ENCODE measurements at places on chromosomes 13 and 19.

DNA sequence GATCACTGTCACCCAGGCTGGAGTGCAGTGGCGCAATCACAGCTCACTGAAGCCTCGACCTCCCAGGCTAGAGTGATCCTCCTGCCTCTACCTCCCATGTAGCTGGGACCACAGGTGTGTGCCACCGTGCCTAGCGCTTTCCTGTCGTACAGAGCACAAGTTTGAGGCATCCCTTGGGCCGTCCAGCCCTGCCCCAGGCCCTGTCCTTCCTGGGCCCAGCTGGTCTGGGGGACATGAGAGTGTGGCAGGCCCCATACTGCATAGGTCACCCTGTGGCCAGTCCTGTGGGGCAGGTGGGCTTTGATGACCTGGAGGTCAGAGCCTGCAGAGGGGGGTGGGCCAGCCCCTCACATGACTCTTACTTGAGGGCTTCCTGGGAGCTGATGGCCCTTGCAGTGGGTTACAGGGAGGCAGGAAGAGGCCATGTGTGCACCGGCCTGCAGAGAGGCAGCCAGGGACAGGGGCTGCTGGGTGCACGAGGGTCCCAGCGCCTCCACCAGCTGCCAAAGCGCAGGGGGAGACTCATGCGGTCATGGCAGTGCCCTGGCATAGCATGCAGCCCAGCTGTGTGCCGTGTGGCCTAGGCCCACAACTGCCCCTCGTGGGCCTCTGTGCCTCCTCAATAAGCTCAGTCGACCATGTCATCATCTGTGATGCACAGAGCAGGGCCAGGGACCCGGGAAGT lies 61.4 kb downstream of the KDM4B start:
- DNase-seq, result no peak

- no peak for DNase-seq
These were observed 5.3 kb downstream of the ZNF470 start for GRCh38 chr19:56572589-56572988.

- no peak for DNase-seq
These were observed 42.5 kb downstream of the ABCC4 start for GRCh38 chr13:95258619-95259194.

DNA sequence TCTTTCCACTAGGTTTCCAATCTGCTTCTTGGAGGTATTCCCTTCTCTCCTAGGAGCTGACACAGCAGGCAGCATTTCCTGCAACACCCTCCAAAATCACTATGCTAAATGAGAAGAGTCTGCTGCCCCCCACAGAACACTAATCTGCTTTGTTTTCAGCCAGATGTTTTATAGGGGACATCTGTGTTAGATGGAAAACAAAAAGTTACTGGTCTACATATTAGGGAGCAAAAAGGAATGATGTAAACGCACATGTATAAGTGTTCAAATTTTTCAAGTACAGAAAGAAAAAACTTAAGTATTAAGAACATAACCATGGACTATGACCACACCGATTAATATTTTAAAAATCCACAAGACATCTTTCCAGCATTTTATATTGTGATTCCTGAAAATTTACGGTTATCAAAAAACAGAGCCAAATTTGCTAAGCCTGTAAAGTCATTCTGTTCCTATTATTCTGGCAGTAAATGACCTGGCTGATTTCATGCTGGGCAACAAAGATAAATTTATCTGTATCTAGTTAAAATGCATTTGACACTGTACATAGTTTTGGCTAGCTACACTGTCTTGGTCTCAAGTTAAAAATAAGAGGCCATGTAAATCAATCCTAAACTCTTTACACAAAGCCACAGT lies 63.3 kb downstream of the DCLK1 start:
- DNase-seq, result no peak

GRCh38 chr13:90055121-90055520 lies 1292.4 kb upstream of the MIR17HG start:
- no peak for DNase-seq

DNA sequence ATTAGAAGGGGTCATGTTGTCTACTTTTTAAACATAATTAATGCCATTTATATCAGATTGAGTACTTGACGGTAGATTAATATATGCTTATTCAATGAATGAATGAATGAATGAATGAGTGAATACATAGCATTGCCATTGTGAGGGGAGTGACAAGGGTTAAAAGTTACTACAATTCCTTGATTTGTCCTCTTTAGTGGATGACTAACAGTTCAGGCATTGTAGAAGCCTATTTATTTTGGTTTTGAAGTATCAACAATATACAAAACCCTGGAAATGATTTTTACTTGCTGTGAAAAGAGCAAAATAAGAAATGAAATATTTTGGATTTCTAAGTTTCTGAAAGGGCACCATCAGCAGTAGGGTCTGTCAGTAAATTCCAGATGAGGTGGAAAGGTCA lies 122.7 kb downstream of the CYSLTR2 start:
- no peak for DNase-seq

DNA sequence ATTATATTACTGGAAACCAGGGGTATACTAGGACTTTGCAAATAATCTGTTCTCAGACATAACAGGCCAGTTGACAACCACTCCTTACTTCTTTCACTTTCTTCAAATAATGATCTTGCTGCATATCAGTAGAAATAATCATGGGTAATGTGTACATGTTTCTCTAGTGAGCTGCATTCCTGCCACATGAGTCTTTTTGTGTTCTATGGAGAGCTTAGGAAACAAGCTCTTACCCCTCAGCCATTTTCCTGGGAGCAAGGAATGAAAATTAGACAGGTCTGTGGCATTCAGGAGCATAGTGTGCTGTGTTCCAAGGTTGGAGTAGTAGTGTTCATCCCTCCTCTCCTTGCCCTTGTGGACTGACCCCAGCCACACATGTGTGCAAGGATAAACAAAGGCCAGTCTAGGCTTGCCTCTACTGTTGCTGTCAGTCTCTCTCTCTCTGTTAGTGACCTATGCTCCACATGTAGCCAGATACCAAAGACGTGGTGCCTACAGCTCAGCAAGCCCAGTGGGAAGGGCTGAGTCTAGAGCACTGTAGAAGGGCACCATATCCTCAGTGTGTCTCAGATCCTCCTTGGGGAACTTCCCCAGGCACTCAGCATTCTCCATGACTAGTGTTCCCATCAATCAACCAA lies 11.5 kb upstream of the OXGR1 start:
- no peak for DNase-seq

DNA sequence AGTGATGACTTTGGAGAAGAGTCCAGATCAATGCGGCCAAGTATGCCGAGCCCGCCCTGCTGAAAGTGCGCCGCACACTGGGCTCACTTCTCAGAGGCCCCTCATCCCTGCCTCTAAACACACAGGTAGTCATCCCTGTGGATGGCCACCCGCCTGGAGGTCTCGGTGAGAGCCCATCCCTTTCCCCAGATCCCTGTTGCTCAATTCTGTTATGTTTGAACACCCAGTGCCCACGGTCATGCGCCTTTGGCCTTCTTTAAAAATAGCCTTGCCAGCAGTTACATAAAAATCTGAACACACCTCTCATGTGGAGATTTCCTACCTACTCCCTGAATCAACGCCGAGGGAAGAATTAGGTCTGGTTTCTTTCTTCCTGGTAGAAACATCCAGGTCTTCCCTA lies 11.9 kb downstream of the ELAVL1 start:
- DNase-seq, result no peak

DNA sequence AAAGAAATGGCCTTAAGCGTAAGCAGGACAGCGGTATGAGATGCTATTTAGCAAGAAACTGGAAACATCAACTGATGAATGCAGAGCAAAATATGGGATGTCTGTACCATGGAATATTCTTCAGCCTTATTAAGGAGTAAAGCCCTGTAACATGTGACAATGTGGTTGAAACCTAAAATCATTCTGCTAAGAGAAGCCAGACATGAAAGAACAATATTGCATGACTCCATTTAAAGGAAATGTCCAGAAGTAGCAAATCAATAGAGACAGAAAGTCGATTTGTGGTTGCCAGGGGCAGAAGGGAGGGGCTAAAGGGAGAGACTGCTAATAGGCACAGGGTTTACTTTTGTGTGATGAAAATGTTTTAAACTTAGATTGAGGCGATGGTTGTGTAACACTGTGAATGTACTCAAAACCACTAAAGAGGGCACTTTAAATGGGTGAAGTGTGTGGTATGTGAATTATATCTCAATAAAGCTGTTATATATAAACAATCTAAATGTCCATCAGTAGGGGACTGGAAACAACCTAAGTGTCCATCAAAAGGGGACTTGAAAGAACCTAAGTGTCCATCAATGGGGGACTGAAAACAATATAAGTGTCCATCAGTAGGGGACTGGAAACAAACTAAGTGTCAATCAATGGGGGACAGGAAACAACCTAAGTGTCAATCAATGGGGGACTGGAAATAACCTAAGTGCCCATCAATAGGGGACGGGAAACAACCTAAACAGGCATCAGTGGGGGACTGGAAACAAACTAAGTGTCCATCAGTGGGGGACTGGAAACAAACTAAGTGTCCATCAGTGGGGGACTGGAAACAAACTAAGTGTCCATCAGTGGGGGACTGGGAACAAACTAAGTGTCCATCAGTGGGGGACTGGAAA lies 45.4 kb downstream of the CCL25 start:
- DNase-seq, result no peak

GRCh38 chr19:35528218-35529038 lies at the start of gene SBSN:
SBSN (minus strand) TSS chr19:35528311; CDS start chr19:35528281, 30 bp downstream.
- no peak for DNase-seq

DNA sequence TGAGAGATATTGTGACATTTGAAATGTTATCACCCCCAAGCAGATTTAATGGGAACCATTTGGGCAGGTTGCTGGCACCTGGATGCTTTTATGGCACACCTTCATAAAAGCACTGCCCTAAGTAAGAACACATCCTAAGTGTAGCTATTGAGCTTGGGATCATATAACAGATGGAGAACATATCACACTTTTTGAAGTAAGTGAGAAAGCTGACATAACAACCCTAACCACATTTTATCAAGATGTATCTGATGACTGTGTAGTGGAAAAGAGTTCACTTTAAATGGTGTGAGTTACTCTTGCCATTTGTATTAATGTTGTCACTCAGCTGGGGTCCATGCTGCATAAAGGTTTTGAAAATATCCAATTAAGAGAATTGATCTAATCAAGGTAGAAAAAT lies 287.9 kb downstream of the DCLK1 start:
- no peak for DNase-seq

GRCh38 chr13:96218475-96218874 lies 128.6 kb downstream of the HS6ST3 start:
- no peak for DNase-seq

DNA sequence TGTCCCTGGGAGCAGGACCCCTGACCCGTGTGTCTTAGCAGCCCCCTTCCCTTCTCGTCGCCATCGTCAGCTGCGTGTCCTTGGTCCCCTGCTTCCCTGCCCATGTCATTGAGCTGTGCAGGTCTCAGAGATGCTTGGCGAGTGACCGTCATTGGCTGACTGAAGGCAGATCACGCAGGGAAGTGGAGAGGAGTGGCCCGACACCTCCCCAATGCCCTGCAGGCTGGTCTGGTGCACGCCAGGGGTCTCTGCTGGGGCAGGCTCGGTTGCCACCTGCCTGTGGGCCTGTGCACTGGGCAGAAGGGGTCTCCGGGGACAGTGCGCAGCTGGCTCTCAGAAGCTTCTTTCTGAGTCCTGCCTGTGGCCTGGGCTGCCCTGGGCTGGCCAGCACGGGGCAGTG lies 6.2 kb downstream of the GNA11 start:
- DNase-seq, result no peak

DNA sequence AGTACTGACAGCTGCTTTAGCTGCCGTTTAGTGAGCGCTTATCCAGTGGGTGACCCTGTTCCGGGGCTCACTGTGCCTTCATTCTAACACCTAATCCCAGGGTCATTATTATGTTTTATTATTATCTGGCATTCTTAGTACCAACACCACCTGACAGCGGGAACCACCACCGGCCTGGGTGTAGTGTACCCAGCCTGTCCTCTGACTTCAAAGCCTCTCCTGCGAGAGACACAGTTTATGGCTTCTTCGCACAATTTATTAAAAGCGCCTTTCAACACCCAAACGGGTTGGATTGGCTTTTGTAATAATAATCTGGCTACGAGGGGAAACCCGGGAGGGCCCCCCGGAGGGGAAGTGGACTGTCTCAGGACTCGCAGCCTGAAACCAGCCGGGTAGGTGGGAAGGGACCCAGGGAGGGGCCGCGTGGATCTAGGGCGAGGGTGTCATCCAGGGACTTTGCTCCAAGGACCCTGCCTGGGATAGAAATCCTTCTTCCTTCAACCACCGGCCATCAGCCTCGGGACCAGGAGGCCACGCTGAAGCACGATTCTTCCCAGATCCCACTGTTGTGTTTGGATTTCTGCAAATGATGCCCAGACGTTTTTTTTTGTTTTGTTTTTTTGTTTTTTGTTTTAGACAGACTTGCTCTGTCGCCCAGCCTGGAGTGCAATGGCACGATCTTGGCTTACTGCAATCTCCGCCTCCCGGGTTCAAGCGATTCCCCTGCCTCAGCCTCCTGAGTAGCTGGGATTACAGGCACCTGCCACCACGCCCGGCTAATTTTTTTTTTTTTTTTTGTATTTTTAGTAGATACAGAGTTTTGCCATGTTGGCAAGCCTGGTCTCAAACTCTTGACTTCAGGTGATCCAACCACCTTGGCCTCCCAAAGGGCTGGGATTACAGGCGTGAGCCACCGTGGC lies 1.6 kb upstream of the ZBTB7A start:
- no peak for DNase-seq

DNA sequence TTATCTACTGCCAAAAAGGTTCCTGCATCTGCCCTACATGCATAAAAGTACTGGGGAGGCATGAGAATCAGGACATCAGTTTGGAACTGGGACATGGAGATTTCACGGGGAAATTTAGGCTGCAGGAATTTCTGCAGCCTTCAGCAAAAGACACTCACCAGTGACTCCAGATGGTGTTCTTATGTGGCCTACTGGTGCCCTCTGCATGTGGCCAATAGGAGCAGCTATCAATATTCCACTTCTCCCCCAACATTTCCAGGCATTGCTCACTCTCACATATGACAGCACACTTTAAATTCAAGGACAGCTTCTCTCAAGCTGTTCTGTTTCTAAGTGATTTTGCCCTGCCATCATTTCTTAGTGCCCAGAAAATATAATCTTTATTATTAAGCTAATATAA lies 570.5 kb upstream of the ARGLU1 start:
- no peak for DNase-seq

GRCh38 chr19:34503531-34504272 lies 22.1 kb downstream of the WTIP start:
- DNase-seq, result no peak

- DNase-seq, result no peak
These were observed 14.2 kb downstream of the ZNF699 start for GRCh38 chr19:9295411-9295849.

All from activated T-helper 9 cell treated with anti-CD3 and anti-CD28 coated beads, Interleukin-2, amount 50 U/mL, for 16 hours (primary cell).